ENCODE measurements at places on chromosomes 16 and 17.
A peak's percentile ranks its signal among the peaks of the same experiment; 100 is the strongest.

- no peak for DNase-seq
Measured at GRCh38 chr17:79045001-79045729, 21.2 kb downstream of the C1QTNF1 start.

DNA sequence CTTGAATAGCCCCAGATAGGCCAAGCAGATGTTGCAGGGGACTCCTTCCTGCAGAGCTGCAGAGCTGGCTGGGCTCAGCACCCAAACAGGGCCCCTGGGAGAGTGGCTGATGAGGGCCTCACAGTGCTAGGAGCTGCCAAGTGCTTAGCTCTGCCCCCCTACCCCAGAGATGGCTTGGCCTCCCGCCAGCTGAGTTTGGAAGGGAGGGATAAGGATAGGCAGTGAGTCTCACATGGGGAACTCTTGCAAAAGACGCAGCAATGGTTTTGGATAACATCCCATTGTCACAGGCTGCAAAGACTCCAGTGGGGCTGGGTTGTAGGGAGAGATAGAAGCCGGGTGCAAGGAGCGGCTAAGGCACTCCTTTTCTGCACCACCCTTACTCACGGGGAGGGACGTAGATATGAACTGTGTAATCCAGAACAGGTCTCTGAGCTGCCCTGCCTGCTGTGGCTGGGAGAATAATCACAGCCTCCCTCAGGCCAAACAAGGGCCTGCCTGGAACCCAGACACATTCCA, 52.9 kb upstream of the MAF start:
- DNase-seq = peak; percentile 52

- no peak for DNase-seq
Measured at GRCh38 chr17:3658784-3659449, 9.5 kb downstream of the TAX1BP3 start.

DNA sequence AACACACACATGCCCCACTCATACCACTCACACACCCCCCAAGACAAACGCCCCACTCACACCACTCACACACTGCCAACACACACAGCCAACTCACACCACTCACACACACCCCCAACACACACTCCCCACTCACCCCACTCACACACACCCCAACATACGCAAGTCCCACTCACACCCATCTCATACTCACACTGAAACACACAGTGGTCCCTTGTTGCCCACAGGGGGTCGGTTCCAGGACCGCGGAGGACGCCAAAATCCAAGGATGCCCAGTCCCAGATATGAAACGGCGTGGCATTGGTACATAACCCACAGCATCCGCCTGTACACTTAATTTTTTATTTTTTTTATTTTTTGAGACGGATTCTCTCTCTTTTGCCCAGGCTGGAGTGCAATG, 20.9 kb downstream of the RNF213 start:
- DNase-seq = no peak

- no peak for DNase-seq
Measured at GRCh38 chr17:50125420-50125997, 4.5 kb downstream of the SAMD14 start.

DNA sequence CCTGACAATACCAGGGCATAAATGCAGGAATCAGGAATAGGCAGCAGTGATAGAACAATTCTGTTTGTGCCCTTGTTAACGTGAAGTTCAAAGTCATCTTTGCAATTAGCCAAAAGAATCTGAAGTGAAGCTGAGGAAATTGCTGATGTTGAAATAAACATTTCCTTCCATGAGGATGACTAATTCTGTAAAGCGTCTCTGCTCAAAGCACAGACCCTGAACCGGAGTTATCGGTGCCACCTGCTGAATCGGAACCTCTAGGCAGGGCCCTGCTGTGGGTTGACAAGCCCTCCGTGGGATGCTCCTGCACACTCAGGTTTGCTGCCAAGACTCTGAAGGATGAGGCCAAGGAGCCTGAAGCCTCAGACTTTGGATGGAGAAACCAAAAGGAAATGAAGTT, 37.0 kb upstream of the CDH1 start:
- no peak for DNase-seq

DNA sequence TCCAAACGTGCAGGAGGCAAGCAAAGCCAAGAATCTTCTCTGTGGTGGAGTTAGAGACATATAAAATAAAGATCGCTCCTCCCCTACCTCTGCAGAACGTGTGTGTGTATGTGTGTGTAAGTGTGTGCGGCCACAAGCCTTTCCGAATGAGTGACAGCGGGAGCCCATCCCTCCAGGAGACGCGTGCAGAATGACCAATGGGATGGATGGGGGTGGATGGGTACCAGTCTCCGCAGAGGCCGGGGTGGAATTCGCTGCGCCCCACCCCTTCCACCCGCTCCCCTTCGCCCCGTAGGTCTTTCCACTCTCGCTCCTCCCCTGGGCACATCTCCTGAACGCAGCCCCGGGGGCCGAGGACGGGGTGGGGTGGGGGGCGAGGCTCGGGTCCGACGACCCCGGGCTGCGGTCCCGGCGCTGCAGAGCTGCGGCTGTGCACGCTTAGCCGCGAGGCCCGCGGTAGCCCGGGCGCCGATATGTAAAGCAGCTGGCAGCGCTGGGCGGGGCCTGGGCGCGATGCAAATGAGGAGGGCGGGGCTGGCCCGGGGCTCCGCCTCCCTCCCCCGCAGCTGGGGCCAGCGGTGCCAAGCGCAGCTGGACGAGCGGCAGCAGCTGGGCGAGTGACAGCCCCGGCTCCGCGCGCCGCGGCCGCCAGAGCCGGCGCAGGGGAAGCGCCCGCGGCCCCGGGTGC, at the start of gene PRKCB:
Gene PRKCB (plus strand): TSS at position 594 of the 688 bp plus-strand sequence.
- DNase-seq = peak; percentile 43

- DNase-seq = no peak
Measured at GRCh38 chr16:11556945-11557720, 29.6 kb downstream of the LITAF start.

DNA sequence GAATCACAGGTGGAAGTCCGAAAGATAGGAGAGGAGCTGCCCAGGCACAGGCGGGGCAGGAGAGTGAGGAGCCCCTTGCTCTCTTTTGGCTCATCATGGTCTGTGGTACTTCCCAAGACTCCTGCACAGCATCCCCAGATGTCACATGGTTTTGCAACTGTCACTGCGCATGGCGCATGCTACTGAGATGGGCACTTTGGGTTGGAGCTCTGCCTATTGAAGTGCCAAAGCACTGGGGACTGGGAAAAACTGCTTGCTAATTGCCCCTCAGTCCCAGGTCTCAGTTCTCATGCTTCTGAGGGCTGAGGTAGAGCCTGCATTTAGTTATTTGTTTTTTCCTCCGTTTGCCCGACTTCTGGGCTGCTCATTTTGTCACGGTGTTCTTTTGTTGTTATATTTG, 156.8 kb upstream of the CDH13 start:
- no peak for DNase-seq

- DNase-seq = no peak
Measured at GRCh38 chr16:88062341-88063210, 111.3 kb downstream of the BANP start.

GRCh38 chr17:66717641-66718058, 117.3 kb upstream of the CACNG5 start:
- no peak for DNase-seq

DNA sequence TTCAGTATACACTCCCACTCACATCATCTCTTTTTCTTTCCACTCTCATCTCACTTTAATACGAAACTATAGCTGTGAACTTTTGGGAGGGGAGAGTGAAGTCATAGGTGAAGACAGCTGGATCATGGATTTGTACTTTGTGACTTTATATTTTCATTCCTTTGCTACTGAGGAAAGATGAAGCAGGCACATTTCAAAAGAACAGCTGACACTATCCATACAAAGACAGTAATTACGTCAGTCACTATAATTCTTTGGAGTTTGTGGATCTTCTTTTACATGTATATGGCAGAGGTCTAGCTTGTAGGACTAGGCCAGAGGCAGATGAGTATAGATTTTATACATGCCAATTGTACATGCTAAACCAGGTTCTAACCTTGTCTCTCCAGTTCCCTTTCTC, 346.3 kb downstream of the BCAS3 start:
- DNase-seq = no peak

DNA sequence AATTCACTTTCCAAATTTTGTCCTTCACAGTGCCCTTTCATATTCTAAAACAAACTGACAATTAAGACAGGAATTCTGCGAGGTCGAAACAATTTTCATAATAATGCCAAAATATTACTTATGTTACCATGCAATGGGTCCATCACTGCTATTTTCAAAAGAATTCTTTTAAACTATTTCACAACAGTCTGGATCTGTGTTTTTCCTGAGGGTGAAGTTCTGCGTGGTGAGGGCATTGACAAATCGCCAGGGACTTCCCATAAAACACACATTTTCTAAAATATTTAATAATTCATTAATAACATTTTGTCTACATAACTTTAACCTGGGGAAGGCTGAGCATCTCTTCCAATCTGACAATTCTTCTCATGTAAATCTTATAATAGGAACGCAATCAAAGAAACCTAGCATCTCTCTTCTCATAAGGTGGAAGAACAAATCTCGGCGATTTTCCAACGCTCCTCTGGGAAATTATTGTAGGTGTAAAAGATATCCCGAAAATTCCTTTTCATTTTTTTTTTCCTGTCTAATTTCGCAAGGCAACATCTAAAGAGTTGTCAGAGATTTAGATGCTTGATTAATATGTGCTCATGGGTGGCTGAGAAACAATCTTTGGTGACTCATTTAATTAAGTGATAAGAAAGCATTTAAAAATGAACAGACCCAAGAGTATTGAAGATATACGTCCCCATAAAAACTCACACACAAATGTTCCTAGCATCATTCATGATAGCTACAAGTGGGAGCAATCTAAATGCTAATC, 41.5 kb downstream of the CALB2 start:
- no peak for DNase-seq

- DNase-seq = no peak
Measured at GRCh38 chr16:84266451-84266850, 26.6 kb upstream of the KCNG4 start.

DNA sequence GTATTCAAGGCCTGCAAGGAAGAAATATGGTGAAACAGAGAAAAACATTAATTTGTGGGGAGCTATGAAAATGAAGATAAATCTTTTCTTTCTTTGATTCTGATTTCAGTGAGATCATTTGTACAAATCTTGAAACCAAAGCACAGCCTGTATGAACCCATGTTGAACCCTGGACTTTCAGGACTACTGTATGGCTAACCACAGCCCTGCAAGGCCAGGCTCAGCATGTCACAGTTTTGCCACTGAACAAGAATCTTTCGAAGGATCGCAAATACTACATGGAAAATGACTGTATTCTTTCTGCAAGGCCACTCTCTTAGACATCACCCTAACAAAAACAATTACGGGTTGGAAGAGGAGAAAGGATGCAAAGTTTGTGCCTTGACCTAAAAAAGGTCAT, 161.7 kb upstream of the MAF start:
- DNase-seq = no peak

- DNase-seq = no peak
Measured at GRCh38 chr17:50051606-50052005, 4.3 kb upstream of the ITGA3 start.

GRCh38 chr16:85650135-85650843, 37.2 kb downstream of the GSE1 start:
- DNase-seq = no peak

DNA sequence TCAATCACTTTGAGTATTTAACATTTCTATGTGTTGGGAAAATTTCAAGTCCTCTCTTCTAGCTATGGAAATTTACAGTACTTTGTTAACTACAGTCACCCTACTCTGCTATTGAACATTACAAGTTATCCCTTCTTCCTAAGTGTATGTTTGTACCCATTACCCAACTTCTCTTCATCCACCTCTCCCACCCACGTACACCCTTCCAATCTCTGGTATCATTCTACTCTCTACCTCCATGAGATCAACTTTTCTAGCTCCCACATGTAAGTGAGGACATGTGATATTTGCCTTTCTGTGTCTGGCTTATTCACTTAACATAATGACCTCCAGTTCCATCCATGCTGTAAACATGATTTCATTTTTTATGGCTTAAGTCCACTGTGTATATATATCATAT, 3.2 kb upstream of the ZNF688 start:
- DNase-seq = no peak

DNA sequence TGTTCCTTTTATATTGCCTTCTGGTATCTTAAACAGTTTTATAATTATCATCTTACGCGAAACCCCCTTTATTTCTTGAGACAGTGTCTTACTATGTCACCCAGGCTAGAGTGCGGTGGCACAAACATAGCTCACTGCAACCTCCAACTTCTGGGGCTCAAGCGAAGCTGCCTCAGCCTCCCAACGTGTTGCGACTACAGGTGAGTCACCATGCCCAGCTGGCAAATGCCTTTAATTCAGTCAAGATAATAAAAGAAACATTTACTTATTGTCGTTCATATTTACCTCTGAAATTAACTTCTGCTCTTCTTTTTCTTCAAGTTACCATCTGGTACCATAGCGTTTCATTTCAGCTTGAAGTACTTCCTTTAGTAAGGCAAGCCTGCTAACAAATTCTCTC, 43.9 kb downstream of the FBXL20 start:
- DNase-seq = no peak

- DNase-seq = no peak
Measured at GRCh38 chr17:81539961-81540675, 11.9 kb downstream of the FSCN2 start.

DNA sequence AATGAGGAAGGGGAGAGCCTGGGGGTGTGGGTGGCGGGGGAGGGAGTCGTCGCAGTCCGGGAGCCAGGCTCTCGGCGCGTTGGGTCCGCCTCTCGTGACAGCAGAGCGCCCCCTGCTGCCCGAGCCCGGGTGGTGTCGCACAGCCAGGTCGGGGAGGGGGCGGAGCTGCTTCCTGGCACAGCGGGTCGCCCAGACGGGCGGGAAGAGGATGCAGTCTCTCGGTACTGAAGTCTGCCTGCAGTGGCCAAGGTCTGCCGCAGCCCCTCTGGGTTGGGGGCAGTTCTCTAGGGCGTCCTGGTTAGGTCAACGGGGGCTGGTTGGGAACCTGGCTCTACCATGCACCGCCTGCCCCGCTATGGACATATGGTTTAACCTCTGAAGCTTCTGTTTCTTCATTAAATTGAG, 38.2 kb upstream of the CCDC182 start:
- peak; percentile 24 for DNase-seq

GRCh38 chr17:68591583-68591982, 9.6 kb downstream of the FAM20A start:
- DNase-seq = no peak

DNA sequence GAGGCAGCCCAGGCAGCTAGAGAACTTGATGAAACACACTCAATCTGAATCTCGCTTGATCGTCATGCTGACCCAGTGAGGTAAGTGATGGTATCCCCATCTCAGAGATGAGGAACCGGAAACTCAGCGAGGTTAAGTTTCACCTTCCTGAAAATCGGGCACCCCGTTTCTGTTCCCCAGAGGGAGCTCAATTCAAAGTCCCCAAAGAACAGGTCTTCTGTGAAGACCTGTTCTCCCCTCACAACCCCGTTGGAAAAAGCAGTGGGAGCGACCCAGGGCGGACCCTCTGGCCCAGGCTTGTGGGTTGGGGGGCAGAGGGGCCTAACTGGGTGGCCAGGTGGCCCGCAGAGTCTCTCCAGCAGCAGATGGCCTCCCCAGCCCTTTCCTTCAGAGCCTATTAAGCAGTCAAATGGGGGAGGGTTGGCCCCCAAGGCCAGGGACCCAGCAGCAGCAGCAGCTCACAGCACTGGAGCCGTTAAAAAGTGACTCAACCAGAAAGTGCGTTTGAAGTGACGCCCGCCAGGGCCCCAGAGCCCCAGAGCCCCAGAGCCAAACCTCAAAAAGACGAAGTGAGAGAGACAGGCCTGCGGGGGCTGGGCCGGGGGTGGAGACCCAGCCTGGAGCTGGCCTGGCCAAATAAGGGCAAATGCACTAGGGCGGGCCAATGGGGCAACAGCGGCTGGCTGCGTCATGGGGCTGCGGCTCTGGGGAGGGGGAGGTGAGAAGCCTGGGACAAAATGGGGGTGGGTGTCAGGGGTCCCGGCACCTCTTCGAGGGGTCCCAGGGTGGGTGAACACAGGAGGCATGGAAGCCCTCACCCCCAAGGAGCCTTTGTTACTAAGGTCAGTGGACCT, 9.2 kb upstream of the TSPOAP1 start:
- DNase-seq = no peak

- no peak for DNase-seq
Measured at GRCh38 chr17:289409-289808, 63.2 kb downstream of the RPH3AL start.
